Skin of body (tissue), 3 donors: ENCODE measurements at places on chromosomes 16 and 17. TPM values are rescaled to one million over a fixed set of nuclear protein-coding genes. Genes with fewer than 3 reads are reported as not detected.

DNA sequence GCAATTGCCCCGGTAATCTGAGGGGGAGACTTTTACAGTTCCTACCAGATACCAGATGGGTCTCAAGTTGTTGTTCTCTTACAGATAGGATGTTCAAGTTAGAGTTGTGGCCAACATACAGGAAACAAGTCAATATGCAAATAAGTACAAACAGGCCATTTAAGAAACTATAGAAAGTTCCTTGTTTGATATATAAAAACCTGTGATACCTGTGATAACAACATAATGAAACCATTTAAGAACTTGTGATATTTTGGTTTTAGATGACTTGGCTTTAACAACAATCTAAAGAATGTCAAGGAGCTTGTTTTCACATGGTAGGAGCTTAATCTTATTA lies 16.8 kb downstream of the CDR2 start:
- no peak for DNase-seq

DNA sequence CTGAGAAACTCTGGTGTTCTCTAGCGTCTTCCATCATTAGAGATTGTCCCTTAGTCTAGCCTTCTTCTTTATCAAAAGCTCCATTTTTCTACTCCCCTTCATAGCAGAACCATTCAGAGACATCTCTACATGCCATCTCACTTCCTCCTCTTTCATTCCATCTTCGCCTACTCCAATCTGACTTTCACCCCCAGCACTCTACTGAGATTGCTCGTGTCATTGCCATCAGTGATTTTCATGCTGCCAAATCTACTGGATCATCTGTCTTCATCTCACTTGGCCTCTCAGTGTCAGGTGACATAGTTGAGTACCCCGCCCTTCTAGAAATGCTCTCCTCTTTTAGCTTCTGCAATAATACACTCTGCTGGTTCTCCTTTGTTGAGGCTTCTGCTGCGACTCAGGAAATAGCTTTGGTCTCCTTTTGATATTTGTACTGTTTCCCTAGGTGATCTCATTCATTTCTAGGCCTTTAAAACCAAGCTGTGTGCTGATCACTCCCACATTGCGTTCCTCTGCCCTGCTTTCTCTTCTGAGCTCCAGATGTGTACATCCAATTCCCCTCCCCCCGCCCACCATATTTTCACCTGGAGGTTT lies 119.1 kb downstream of the FTO start:
- no peak for DNase-seq

DNA sequence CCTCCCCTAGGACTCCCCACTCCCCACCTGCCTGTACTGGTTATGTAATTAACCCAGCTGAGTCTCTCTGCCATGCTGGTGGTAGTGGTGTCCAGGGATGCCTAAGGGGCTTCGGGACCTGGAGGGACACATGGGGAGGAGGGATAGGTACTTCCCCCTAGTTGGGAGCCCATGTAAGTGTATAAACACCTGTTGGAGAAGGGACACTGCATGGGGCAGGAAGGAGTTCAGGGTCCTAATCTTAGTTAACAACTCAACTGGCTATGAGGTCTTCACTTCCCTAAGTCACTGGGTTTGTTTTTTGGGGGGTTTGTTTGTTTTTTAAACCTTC lies 1.3 kb downstream of the RASL10B start:
- DNase-seq = no peak

DNA sequence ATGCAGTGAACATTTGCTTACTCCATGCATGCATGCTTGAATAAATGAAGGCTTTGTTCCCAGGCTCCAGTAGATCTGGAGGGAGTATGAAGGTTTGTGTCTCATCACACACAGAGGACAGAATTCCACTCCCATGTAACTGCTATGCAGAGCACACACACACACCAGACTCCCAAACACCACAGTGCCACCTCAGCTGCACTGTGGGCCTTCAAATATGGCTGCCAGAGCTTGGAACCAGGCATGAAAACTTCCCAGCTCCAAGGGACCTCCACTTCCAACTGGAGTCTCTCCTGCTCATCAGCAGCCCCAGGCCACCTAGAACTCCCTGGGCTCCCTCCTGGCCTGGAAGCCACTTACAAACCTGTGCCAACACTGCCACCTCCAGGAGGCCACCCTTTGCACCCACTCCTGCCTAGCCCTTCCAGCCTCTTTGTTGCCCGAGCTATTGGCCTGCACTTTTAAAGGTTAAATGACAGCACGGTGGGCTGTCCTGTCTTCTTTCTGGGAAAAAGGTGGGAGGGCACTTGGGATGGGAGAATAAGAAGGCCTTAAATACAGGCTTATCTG lies 151.2 kb downstream of the ZNF423 start:
- DNase-seq = no peak

The TLCD3A gene
- total RNA-seq = 16.9 TPM

The CLEC19A gene
- not detected for total RNA-seq

The MYL11 gene
- total RNA-seq = 921 TPM
